T-cell (primary cell): ENCODE measurements at places on chromosomes 7 and 10. TPM values are rescaled to one million over a fixed set of nuclear protein-coding genes. Genes with fewer than 3 reads are reported as not detected.

GRCh38 chr7:92963566-92963965 is 127.2 kb upstream of the CDK6 start:
- no peak for DNase-seq

GRCh38 chr10:86410542-86411124 is 44.0 kb upstream of the GRID1 start:
- no peak for DNase-seq

The GRM8 gene
- not detected for total RNA-seq

The SLC16A12 gene
- not detected for total RNA-seq
